RCC 7860 (cell line): ENCODE measurements at places on chromosomes 7 and 10.

DNA sequence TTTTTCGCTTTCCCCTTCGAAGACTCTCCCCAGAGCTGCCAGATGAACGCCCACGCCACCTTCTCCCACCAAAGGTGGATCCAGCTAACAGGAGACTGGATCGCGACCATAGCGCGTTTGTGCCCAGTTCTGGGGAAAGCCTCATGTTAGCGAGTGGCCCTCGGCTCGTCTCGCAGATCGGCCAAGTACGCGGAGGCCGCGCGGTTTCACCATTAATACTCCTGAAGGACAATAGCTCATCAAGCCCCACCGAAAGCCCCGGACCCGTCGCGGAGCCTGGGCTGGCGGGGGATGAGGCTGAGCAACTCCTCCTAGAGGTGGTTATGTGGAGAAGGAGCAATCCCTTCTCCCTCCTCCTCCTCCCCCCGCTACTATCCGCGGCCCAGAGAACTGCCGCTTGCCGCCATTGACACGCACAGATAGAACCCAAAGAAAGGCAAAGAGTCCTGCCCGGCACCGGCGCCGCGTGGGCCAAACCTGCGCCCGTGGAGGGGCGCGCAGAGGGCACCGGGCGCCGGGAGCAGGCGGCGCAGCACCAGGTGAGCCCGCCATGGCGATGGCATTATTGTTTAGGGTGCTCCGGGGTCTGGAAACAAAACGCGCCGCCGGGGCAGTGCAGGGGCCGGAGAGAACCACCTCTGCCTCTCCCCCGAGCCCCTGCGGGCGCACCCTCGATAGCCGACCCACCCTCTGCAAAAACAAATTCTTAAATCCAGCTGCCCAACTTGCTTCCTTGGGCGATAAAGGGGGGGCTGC is at the start of gene MACROH2A2:
MACROH2A2 (plus strand) TSS at position 385 of the 756 bp plus-strand sequence. CDS start 22,813 bp downstream, outside the sequence.
- no peak for DNase-seq

DNA sequence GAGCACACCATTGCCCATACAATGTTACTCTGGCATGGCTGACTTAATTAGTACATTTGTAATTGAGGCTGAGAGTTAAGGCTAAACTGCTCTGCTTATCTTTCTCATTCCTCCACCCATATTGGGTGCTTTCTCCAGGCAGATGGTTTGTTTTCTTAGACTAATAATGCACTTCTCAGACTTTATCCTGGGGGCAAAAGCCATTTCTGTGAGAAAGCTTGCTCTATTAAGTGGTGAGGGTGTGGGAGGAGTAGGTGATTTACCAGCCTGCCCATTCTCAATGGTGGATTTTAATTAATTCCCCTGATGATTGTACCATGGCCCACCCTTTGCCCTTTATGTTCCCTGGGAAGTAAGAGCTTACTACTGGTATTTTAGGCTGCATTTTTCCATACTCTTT is 174.8 kb downstream of the FOXP2 start:
- DNase-seq = no peak

GRCh38 chr7:45711161-45711490 is 137.0 kb downstream of the ADCY1 start:
- DNase-seq = no peak

DNA sequence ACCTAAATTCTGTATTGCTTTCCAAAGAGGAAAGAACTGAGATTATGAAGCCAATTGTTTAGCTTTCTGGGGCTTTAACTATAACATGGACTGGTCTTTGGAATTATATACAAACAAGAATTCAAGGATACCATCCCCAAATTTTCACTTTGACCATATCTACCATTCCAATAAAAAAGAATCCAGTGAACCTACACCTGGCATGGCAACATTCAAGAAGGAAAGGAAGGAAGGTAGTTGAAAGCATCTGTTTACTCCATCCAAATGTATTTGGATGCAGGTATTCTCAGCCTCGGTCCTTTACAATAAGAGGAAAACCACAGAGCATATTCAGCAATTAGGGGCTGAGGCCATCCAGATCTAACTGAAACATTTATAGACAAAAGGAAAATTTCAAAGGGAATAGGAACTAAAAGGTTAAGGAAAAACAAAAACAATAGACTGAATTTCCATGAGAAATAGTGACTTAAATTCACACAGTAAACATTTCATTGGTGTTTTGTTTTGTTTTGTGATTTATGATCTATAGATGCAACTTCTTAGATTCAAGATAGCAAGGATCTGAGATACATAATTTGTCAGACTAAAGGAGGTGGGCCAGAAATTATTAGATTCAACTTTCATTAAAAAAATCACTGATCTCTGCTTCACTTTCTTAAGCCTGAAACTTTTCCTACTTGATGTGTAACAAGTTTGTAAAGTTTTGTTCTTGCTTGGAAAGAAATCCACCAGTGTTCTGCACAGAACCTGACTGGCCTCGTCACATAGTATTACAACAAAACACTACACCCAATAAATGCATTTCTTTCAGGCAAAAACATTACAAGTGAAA is 12.7 kb downstream of the SKIDA1 start:
- DNase-seq = no peak

GRCh38 chr10:61905837-61906561 is 4.5 kb downstream of the ARID5B start:
- no peak for DNase-seq

DNA sequence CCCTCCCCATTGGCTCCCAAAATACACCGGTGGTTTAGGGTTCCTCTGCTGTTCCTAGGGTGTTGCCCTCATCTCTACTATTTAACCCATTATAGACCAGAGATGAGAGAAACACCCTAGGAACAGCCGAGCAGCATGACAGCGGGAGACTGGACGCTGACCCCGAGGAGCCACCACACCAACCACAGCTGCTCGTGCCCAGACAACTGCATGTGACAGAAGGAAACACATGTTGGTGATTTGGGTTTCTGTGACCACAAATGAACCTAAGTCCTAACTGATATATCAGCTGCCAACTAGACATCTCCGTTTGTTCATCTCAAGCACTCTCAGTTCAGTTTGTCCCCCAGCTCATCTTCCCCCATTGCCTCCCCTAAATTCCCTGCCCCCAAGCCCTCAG is 13.4 kb downstream of the CFAP43 start:
- DNase-seq = no peak

- DNase-seq = no peak
These were observed 80.1 kb upstream of the IMMP2L start for GRCh38 chr7:111642373-111642772.

DNA sequence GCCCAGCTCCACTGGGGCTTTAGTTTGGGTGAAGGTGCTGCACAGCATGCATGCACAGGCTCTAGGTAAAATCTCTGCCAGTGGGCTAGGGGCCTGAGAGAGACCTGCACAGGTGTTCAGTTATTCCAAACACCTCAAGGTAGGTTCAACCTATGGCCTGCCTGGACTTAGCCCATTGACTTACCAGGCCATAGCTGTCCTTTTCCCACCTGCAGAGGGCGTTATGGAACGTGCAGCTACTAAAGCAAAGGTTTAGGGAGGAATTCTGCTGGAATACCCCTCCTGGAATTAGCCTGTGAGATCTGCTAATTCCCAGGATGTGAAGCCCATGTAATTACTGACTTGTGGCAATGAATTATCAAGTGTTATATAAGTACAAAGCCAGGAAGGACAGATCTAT is 3.6 kb downstream of the VWC2 start:
- DNase-seq = no peak

- DNase-seq = no peak
These were observed 21.9 kb upstream of the ZNF488 start for GRCh38 chr10:47405857-47406547.

DNA sequence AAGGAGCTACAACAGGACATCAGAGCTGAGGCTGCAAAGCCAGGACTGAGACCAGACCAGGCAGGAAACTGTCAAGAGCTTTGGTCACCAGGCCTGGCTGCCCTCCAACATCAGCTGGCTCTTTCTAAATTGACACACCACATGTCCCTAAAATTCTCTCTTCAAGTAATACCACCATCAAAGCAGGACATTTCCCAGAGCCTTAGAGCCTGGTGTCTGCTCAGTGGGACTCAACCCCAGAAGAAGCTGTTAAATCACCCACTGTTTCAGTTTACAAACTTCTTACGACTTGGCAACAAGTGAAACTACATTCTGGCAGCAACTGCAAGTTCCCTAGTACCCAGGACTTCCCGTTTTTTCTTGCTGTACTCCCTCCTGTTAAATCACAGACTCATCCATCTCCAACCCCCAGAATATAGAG is 3.8 kb upstream of the IL6 start:
- DNase-seq = peak; percentile 57

DNA sequence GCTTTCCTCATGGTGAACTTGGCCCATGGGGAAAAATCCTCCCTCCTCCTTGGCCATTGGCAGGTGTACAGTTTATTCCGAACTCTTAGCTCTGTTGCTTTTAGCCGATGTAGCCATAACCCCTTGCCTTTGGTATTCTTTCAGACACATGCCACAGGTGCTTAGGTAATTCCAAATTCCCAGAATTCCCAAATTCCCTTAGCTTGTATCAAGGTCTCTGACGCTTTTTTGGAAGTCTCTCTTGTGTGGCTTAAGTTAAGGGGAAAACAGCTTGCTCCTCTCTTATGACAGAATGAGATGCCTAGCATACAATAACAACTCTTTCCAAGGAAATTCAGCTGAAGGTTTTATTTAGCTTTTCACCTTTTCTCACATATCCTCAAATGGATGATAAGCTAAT is 68.0 kb downstream of the SUGCT start:
- DNase-seq = no peak

GRCh38 chr7:115940460-115941060 is 90.0 kb downstream of the TFEC start:
- no peak for DNase-seq

GRCh38 chr10:61779950-61780659 is 117.4 kb downstream of the CABCOCO1 start:
- DNase-seq = peak; percentile 83

DNA sequence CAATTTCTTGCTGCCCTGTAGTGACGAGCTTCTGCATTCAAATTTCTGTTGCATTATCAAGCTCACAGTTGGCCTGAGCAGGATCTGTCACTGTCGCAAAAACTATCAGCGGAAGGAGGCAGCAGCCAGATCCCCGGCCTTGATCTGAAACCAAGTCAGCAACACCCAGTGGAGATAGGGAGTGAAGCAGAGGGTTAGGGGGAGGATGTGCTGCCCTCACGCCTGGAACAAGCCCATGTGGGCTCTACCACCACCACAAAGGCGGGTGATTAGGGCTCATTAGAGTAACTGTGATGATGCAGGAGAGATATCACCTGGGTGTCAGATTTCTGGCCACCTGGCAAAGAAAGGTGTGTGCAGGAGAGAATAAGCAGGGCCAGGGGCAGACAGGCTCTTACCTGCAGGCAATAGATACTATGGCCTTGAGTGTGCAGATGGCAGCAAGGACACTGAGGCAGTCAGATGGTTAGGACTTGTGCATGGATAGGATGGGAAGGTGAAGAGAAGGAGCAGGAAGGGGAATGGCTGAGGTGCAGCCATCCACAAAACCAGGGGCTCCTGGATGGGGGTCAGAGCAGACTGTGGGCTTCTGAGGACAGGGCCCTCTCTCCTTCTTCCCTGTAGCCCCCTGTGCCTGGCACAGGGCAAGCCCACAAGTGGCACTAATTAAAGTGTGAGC is 417.3 kb downstream of the RPS24 start:
- DNase-seq = no peak

GRCh38 chr7:89914711-89915110 is 239.6 kb upstream of the STEAP1 start:
- DNase-seq = no peak

DNA sequence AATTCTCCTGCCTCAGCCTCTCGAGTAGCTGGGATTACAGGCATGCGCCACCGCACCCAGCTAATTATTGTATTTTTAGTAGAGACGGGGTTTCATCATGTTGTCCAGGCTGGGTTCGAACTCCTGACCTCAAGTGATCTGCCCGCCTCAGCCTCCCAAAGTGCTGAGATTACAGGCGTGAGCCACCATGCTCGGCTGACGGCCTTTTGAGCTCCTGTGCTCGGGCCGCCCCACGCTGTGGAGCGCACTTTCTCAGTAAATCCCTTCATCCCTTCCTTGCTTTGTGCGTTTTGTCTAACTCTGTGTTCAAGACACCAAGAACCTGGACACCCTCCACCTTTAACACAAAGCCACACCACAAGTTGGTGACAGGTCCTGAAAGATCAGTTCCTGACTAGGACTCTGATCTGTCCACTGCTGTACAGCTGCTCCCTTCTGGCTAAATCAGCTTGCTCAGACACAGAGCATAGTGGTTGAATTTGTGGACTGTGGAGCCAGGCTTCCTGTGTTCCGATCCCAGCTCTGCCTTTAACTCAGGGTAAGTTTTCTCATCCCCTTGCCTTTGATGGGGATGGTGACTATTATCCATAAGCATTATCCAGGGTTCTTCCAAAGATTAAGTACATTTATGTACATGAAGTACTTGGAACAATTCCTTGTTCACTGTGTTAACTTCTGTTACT is 20.1 kb downstream of the CHST3 start:
- DNase-seq = no peak

GRCh38 chr7:930975-931758 is 23.3 kb downstream of the ADAP1 start:
- no peak for DNase-seq

DNA sequence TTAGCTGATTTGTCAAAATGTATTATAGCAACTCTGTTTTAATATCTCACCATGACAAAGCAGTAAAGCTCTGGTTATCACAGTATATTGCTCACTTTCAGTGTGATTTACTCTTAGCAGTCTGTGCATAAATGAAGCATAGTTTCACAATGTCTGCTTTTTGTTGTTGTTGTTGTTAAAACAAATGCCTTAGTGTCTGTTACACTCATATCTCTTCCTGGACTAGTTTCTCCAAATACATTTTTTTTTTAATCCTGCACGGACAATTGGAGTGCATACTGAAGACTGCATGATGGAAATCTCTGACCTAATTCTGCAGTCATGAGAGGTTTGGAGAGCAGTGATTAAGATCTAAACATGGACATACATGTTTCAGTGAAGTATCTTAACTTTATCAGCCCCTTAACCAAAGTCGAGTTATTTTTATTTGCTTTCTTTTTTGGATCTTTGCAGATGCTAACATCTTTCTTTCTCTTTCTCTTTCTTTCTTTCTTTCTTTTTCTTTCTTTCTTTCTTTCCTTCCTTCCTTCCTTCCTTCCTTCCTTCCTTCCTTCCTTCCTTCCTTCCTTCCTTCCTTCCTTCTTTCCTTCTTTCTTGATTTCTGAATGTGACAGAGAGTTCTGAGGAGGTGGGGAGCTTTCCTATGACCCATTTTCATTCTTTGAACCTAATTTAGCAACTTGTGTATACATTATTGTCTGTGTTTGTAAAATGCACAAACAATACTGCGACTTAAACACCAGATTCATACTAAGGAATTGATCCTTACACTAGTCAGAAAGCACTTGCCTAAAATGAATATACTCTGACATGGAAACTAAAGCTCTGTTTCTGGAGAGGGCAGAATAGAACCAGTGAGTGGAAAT is 161.5 kb upstream of the AGR3 start:
- DNase-seq = no peak

GRCh38 chr7:1041551-1042491 is 2.5 kb upstream of the GPR146 start:
- DNase-seq = no peak

DNA sequence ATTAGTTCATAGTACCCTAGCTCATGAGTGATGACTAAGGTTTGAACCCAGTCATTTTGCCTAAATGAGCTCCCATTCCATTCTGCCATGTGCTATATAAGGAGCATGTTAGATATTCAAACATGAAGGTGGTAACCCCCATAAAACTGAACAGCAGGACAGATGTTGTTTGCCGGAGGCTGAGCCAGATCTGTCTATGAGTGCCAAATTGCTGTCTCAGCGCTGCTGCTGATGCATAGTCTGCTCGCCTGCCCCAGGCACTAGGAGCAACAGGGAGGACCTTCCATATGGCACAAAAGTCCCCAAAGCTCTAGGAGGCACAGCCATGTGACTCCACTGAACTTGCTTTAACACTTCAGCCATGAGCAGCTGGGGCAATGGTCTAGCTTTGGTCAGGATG is 466.0 kb upstream of the GHITM start:
- no peak for DNase-seq
